ENCODE measurements at places on chromosomes 12 and 14. TPM values are rescaled to one million over a fixed set of nuclear protein-coding genes. Genes with fewer than 3 reads are reported as not detected.

The ACVRL1 gene
- total RNA-seq = 0.15 TPM

The MGAT4C gene
- total RNA-seq = not detected

The CLIP1 gene
- total RNA-seq = 36.6 TPM

The NUAK1 gene
- 7.0 TPM for total RNA-seq

The LRTM2 gene
- total RNA-seq = not detected

The KRT81 gene
- total RNA-seq = 4,151 TPM

The DTX3 gene
- 17.8 TPM for total RNA-seq

Measured in A549 treated with Mapracorat at 1 μM for 4 hours (cell line).